Activated CD4-positive, alpha-beta T cell treated with anti-CD3 and anti-CD28 coated beads for 48 hours (primary cell): ENCODE measurements at places on chromosomes 4 and X.

DNA sequence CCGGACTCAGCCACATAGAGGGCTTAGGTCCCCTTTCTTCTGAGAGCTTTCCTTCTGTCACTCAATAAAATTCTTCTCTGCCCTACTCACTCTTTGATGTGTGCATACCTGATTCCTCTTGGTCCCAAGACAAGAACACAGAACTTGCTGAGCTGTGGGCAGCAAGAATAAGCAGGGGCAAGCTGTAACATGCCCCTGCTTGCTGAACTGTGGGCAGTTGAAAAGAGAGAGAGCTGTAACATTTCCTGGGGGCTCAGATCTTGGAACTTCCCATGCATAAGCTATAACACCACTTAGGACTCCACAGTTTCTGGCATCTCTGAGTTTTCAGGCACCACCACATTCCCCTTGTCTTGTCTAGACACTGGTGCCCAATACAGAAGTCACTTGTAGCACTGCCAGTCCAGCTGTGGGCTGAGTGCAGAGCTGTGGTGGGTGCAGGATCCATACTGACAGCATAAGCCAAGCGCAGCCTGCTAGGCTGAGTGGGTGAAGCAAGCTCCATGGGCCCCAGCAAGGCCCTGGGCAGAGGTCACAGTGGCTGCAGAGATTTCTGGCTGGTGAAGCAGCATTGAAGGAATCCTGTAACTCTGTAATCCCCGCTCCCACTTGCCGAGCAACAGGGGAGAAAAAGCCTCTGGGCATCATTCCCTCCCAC, 241.2 kb downstream of the PCDH10 start:
- no peak for DNase-seq

DNA sequence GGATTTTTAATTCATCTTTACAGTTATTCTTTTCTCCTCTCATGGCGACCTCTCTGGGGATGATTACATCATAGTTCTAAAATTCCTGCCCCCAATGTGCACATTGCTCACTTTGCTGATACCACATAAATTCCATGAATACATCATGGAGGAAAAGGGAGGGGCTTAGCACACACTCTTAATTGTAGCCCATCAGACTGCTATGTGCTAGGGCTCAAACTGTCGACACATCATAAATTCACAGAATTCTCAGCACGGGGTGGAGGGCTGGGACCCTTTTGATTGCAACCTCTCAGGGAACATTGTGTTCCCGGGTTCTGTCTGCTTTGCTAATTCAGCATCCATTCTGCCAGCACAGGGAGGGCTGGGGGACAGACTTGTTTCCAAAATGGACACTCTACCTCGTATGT, 592.9 kb downstream of the BCOR start:
- DNase-seq, result no peak

GRCh38 chrX:119981286-119982070, 37.9 kb upstream of the NKAP start:
- peak; percentile 25 for DNase-seq

- DNase-seq, result no peak
These were observed 5.7 kb downstream of the TRIM75 start for GRCh38 chr4:165059386-165059785.

DNA sequence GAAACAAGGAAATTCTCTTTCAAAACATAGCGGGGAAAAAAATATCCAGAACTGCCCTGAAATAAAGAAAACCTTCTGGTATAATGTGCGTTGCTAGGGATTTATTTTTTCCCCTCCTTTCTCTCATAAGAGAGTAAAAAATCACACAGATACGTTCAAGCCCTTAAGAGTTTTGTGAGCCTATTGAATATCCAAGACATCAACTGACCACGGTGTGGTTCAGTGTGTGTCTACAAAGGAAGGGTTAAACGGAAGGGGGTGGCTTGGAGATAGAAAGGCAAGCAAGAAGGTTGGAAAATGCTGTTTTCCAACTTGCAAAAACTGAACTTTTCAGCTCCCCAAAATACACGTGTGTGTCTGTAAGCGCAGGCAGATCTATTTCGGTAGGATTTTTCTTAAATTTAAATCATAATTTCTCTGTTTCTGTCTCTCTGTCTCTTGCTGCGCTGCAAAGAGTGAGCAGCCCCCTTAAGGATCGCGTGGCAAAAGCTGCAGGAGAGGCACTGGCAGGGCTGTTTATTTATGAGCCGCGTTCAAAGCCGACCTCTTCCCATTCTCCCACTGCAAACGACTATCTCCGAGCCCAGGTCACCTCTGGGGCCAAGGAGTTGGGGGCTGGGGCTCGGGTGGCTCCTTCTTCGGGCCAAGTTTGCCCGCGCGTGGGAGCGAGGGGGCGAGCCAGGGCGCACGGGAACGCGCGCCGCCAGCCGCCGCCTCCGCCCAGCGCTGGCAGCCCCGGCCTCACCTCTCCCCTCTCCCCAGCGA, 492 bp upstream of the SLIT2 start:
- no peak for DNase-seq

DNA sequence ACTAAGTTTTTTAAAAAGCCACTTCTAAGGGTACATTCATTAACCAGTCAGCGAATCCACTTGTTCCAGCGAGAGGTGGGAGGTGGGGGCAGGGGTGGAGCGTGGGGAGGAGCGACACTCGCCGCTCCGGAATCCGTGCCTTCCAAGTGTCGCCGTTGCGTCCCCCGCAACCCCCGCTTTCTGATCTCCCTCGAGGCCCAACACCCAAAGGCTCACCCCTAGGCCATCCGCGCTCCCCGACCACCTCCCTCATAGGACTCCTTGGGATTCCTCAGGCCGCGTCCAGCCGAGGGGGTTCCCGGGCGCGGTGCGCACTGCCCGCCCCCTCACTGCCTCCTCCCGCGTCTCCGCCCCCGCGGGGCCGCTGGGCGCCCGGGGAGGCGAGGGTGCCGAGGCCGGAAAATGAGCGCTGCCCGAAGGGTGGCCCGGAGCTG, 108.1 kb upstream of the STOX2 start:
- peak; percentile 24 for DNase-seq

- DNase-seq, result no peak
These were observed 18.6 kb upstream of the RAP1GDS1 start for GRCh38 chr4:98242538-98242937.

DNA sequence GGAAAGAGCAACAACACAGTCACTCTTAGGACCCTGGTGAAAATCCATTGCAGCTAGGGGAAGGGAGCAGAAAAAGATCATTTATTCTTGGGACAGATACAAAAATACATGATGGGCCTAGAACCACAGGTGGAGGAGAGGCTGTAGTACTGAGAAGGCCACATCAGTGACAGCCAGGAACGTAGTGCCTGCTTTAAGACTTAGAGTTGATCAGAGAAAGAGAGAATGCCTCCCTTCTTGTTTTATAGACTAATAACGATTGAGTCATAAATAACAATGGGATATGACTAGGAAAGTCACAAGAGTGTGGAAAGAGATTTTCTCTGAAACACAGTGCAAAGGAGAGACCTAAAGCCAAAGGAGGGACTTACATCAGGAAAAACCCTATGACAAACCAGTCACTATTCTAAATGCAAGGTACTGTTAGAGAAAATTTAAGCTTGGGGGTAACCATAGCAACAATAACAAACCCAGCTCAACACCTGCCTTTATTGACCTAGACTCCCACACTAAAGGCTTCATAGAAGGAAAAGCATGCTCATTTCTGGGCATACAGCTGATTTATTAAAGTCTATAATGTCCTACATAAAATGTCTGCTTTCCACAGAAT, 1015.0 kb upstream of the GRID2 start:
- DNase-seq, result no peak
